ENCODE measurements at places on chromosomes 6 and 20.

DNA sequence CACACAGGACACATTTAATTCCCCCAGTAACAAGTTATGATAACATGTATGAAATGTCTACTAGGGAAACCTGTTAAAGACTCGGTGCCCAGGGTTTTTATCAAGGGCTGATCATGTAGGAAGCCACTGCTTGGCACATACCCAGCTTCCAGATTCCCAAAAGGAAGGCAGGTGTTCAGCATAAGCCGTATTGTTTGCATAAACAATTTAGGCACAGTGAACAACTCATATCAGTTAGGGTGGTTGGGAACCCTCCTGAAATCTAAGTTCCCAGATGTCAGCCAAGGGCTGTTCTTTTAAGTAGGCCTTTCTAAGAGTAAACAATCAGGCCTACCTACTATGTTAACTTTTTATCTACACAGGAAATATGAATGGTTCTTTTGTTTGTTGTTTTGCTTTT, 74.1 kb downstream of the ASXL1 start:
- DNase-seq, result no peak

- no peak for DNase-seq
Observed at GRCh38 chr6:35497571-35498421, 917 bp upstream of the TEAD3 start.

- DNase-seq, result no peak
Observed at GRCh38 chr6:15284743-15285142, 38.9 kb downstream of the JARID2 start.

DNA sequence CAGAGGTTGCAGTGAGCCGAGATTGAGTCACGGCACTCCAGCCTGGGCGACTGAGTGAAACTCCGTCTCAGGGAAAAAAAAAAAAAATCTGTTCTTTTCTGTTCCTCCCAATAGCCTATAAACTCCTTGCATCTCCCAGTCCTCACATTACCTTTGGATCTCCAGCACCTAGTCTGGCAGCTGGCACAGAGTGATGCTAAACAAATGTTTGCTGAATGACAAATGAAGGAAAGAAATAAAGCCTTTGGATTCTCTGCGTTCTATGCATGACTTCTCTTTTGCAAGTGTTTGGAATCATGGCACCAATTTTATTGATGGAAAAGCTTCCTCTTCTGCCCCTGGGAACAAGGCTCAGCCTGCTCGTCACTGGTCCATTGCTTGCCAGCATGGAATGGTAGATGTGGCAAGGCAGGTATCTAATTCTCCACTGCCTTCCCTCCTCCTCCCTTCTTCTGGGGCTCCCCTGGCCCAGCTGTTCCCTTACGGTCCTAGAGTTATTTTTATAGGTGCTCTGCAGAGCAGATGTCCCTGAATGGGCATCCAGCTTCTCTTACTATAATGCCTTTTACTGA, 53.6 kb upstream of the FYN start:
- DNase-seq, result no peak

DNA sequence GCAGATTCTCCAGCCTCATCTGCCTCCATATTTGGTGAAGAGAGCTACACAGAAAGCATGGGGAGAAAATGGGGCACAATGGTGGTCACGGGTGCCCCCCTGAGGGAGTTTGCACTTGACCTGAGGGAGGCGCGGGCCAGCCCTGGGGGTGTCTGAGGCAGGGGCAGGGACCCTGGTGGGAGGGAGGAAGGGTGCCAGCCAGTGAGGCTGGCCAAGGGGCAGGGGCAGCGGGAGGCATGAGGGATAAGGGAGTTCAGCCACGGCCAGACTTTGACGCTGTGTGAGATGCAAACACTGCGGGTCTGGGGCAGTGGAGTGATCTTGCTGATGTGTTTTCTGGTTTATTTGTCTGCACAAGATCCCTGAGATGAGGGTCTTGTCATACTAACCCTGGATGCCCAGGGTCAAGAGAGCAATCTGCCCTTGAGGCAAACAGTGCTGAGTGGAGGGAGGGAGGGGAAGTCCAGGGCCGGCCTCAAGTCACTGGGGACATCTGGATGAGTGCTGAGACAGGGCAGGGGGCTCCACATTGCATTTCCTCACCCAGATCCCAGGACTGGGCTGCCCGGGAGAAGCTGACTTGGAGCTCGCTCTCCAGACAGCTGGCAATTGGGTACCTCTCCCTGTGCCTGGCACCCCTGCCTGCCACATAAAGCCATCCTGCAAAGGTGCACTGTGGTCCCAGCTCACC, 8.8 kb upstream of the PCMTD2 start:
- DNase-seq, result no peak

DNA sequence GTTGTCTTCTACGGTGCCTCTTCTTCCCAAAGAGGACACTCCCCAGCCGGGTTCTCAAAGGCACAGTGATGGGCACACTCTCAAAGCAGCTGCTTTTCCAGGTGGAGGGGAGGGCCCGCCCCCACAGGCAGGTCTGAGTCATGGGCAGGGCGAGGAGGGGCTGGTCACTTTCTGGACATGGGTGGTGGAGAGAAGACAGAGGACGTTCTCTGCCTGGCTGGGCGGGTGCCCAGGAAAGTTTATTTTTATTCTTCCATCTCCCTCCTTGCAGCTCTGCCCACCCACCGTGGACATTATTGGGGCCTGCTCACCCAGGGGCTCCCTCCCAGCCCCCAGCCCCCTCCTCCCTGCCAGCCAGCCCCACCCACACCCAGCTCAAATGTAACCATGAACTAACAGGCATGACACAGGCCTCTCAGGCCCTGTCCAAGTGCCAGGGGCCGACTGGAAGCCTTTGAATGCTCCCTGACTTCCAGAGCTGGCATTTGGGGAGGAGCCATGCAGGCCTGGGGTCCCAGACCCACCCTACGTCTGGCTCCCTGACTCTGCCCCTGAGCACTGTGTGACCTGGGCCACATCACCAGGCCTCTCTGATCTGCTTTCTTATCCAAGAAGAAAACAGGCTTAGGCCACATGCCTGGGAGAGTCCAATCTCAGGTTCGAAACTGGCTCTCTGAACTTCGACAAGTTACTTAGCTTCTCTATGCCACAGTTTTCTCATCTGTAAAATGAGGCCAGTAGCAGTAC, 8.0 kb downstream of the TGM2 start:
- no peak for DNase-seq

GRCh38 chr20:47875297-47876025, 90.2 kb upstream of the SULF2 start:
- DNase-seq, result no peak

GRCh38 chr6:92259171-92259570, 1160.2 kb downstream of the EPHA7 start:
- no peak for DNase-seq
